ENCODE measurements at places on chromosomes 3 and 15.

DNA sequence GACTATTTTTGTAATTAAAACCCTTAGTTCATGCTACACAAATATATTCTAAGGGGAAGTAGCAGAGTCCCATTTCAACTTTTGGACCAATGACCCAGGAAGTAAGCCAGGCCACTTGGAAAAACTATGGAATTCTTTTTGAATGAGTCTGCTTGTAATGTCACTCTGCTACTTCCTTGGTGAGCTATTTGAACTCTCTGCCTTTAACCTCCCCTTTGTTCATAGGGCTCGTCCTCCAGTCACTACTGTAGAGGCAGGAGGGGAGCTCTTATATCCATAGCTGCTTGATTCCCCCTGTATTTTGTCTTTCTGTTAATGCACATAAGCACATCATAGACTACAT is 119.6 kb downstream of the UACA start:
- DNase-seq: no peak

GRCh38 chr3:148077318-148077923 is 620.3 kb upstream of the AGTR1 start:
- DNase-seq: no peak

DNA sequence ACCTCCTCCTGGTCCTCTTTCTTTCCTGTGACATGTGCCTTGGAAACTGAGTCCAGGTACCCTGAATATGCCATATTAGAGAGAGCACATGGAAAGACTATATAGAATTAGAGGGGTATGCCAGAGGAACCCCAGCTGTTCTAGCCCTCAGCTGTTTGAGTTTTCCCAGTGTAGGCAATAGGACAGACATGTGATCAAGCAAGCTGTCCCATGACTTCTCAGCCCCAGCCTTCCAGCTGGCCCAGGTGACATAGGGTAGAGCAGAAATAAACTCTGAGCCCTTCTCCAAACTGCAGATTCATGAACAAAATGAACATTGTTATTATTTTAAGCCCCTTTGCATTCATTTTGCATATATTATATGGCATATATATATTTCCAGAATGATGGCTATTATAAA is 118.7 kb downstream of the PPM1L start:
- no peak for DNase-seq

- DNase-seq: no peak
Measured at GRCh38 chr3:128825117-128825725, 54.2 kb upstream of the ACAD9 start.

DNA sequence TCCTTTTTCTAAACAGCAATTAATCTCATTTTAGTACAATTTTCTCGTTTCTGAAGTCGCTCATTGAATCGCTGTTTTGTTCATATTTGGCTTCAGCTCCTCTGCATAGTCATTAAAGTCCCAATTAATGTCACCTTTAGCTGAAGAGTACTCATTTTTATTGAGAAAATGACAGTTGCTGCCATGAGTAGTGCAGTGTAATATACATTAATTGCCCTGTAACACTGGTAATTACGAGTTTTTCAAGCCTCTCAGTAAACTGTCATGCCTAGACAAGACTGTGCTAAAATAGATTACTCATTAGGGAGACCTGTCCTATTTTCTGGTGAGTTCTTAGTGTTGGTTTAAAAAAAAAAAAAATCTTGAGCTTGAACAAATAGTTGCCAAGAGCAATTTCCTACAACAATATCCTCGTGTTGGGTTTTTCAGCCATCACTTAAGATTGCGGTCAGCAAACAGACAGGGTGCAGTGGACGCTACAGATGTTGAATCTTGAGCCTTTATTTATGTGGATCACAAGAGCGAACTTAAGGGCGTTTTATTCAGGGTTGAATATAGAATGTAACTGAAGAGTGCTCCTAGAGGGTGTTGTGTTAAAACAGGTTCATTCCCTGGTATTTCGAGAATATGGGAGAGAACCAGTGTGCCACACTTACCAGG is 176.0 kb downstream of the CDIN1 start:
- no peak for DNase-seq
